ENCODE measurements at places on chromosomes 6 and 20. TPM values are rescaled to one million over a fixed set of nuclear protein-coding genes. Genes with fewer than 3 reads are reported as not detected.

DNA sequence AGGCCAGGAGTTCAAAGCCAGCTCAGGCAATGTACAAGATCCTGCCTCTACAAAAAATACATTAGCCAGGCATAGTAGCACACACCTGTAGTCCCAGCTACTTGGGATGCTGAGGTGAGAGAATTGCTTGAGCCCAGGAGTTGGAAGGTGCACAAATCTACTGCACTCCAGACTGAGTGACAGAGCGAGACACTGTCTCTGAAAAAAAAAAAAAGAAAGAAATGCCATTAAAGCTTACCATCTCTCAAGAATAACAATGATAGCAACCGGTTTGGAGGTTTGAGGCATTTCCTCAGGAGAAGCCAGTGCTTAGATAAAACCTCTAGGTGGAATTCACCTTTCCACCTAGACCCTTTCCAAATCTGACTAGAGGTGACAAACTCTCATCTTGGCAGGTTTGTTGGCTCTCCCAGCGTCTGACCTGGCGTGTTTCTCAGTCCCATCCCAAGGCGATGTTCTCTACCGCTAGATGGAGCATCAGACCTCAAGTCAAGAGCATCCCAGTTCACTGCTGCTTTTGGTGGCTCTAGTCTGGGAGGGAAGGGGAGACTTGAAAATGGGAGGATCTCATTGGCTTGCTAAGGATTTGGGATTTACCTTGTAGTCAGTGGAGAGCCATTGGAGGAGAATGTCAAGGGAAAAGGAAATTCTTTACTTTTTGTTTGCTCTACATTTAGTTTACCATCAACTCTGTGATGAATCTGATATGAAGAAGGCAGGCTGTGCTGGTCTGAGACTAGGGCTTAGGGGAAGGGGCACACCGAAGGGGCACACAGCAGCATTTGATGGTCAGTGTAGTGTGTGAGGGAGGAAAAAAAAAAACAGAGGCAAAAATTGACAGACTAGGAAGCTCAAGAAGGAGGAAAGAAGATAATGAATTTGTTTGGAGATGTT is 67.9 kb downstream of the NCOA7 start:
- peak; percentile 96 for DNase-seq

DNA sequence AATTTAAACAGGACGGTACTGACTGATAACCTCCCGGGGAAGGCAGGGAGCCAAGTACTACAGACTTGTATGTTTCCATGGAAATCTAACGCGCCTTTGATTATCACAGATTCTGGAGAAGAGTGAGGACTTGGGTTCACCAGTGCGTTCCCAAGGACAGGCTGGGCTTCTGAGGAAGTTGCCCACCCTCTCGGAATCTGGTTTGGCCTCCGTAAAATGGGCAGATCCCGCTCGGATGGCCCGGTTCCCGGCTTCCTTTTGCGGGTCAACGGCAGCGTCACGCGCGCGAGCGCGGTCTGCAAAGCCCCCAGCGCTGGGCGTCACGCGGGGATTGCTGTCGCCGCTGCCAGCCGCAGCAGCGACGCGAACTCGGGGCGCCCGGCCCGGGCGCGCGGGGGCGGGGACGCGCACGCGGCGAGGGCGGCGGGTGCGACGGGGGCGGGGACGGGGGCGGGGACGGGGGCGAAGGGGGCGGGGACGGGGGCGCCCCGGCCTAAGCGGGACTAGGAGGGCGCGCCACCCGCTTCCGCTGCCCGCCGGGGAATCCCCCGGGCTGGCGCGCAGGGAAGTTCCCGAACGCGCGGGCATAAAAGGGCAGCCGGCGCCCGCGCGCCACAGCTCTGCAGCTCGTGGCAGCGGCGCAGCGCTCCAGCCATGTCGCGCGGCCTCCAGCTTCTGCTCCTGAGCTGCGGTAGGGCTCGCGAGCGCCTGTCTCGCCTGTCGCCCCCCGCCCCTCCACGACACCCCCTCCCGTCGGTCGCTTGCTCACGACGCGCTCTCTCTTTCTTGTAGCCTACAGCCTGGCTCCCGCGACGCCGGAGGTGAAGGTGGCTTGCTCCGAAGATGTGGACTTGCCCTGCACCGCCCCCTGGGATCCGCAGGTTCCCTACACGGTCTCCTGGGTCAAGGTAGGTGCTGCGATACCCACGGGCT is at the start of gene CD83:
Gene CD83 (plus strand): TSS at position 615 of the 933 bp plus-strand sequence. CDS start 40 bp downstream, at position 655.
- DNase-seq: peak; percentile 84

GRCh38 chr6:73566954-73567591 is 46.2 kb upstream of the EEF1A1 start:
- DNase-seq: peak; percentile 37

DNA sequence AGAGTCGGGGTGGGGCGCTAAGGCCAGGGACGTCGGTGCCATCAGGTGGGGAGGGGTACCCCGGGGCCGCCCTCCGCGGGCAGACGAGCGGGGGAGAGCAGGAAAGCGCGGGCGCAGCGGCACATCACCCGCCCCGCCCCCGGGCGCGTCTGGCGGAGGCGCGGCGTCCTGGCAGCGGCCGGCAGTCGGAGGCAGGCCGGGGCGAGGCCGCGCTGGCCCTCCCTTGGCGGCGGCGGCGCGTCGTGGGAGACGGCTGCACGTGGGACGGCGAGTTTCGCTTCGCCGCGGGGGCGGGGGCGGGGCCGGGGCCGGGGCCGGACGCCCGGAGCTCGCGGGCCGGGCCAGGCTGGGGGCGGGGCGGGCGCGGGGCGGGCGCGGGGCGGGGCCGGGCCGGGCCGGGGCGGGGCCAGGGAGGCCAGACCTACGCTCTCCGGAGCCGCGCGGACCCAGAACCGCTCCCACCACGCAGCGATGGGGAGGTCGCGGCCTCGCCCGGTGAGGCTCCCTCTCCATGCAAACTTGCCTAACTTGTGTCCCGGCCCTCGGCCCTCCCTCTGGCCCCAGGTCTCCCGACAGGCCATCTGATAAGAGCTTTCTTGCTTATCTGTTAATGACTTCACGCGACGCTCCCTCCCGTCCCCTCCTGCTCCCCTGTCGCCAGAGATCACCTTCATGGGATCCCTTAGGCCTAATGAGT is 12.5 kb downstream of the ITPR3 start:
- peak; percentile 72 for DNase-seq

DNA sequence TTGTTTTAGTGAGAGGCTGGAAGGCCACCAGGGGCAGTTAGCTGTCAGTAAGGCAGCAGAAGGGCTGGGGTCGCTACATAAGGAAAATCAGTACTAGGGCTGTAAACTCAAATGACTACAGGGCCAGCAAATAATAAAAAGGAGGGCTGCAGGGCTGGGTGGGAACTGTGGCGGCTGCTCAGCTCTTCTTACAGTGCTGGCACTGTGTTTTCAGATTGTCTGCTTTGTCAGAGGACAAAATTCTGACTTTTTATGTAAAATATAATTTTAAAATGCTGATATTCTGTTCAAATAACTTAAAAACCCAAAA is 23.2 kb downstream of the HLA-A start:
- DNase-seq: no peak

DNA sequence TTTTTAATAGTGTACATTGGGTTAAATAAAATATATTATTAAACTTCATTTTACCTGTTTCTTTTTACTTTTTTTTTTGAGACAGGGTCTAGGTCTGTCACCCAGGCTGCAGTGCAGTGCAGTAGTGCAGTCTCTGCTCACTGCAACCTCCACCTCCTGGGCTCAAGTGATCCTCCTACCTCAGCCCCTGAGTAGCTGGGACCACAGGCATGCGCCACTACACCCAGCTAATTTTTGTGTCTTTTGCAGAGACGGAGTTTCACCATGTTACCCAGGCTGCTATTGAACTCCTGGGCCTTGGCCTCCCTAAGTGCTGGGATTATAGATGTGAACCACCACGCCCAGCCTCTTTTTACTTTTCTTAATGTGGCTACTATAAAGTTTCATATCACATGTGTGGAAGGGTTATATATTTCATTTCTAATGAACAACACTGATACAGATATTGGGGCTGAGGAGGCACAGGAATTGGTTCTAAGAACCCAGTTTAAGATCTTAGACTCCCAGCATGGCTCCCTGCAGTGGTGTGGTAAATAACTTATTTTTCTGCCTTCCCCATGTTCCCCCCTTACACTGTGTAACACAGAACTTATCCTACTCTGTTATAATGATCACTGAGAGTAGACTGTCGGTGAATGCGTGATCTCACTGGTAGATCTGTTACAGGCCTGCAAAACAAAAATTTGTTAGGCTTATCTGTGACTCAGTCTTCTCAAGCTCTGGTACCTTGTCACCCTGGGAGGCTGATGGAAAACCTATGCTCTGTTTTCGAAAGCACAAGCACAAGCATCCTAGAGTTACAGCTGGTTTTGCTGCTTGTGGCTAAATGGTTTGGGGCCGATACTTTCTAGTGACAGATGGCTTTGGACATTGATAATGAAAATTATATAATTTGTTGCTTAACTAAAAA is 5.8 kb upstream of the ATXN1 start:
- no peak for DNase-seq

- DNase-seq: no peak
Observed at GRCh38 chr6:143222801-143223231, 162.1 kb downstream of the AIG1 start.

DNA sequence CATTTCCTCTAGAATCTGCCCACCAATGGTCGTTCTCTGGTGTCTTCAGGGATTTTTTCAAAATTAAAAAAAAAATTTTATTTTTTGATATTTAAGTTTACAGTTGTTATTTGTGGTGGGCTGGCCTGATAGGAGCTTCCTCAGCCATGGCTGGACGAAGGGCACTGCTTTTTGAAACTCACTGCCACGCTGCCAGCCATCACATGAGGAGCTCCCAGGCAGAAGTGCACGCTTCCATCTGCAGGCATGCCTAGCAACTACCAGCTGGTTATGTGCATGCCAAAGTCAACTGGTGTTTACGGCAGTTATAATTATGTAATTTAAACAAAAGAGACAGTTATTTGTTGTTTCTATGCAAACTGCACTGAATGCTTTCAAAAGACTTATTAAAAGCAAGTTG is 105.1 kb downstream of the IRF4 start:
- no peak for DNase-seq

DNA sequence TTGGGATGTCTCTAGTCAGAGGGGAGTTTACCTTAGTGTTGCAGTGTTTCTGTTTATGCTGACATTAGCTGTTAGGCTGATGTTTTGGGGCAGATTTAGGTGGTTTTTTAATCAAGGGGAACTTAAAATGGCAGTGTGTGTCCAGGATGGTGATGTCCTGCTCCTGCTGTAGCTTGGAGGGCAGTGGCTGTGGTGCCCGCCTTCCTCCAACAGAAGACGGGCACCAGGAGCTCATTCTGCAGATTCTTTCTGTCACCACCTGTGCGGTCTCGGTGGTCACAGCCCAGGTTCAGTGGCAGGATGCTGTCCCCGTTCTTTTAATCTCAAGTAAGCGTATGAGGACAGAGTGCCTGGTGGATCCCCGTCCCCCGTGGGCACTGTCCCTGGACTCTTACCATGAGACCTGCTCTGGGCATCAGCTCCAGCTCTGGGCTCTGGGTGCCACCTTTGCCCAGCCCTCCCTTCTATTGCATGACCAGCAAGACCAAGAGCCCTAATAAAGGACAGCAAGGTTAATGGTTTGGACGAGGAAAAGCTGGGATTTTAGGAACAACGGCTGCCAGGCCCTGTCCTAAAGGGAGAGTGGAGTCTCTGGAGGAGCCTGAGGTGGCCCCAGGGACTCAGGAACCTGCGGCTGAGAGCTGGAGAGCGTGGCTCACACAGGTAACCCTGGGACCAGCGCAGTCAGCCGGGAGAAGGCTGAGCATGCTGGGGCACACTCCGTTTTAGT is 217.3 kb downstream of the ERMARD start:
- no peak for DNase-seq

GRCh38 chr6:29547573-29547972 is 12.0 kb downstream of the UBD start:
- DNase-seq: no peak

- DNase-seq: no peak
Observed at GRCh38 chr20:53967527-53967926, 102.9 kb downstream of the BCAS1 start.

DNA sequence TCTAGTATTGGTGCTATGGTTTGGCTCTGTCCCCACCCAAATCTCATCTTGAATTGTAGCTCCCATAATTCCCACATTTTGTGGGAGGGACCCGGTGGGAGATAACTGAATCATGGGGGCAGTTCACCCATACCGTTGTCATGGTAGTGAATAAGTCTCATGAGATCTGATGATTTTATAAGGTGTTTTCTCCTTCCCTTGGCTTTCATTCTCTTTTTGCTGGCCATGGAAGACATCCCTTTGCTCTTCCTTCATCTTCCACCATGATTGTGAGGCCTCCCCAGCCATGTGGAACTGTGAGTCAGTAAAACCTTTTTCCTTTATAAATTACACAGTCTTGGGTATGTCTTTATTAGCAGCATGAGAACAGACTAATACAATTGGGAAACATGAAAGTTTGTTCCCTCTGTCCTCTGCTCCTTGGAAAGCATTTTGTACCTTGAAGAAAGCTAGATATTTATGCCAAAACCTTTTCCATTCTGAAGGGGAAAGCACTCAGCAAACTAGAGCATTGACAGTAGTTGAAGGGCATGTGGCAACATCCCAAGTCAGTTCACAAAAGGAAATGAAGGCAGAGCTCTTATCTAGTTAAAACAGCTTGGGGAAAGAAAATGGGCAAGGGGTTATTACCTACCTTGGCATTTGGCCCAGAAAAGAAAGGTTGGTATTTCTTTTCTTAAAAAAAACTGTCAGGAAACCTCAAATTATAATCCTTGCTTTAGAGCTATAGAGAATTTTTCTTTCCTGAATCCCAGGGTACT is 10.7 kb upstream of the TNFAIP3 start:
- DNase-seq: no peak

DNA sequence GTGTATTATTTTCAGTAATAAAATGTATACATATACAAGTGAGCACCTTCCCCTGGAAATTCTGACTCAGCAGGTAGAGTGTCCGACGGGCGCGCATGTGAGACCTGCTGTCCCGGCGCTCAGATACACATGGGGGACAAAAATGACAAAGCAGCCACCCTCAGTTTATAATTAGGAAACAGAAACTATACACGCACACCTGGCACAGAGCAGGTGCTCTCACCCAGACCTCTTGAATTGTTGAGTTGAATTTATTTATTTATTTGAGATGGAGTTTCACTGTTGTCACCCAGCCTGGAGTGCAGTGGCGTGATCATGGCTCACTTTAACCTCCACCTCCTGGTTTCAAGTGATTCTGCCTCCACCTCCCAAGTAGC is 180.4 kb downstream of the ZDHHC14 start:
- DNase-seq: no peak

DNA sequence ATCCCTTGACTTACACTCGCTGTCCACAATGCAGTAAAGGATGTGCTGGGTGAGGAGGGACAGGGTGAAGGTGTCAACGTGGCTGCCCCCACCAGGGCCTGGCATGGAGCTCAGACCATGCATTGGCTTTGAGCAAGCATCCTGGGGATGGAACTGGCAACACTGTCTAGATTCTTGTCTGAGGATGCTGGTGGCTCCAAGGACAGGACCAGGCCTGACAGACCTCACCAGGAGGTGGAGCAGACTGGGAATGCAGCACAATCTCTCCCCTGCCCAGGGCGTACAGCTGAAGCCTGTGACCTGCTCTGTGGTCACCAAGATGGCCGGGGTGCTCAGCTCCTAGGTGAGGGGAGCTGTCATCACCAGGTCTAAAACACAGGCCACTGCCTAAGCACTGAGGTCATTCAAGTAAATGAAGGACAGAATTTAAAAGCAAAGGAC is 50.9 kb downstream of the MYH7B start:
- DNase-seq: no peak

The LPA gene
- polyA plus RNA-seq: not detected

The OGFRL1 gene
- polyA plus RNA-seq: 4.2 TPM

The TRIM10 gene
- polyA plus RNA-seq: not detected

The APOM gene
- 10.0 TPM for polyA plus RNA-seq

The MEA1 gene
- 215 TPM for polyA plus RNA-seq

The SMOC2 gene
- polyA plus RNA-seq: 3.5 TPM

The WFDC10B gene
- polyA plus RNA-seq: 1.0 TPM

The NOTCH4 gene
- polyA plus RNA-seq: 2.7 TPM

Data from GM23338 (cell line).